ENCODE measurements at places on chromosomes 3 and 15. TPM values are rescaled to one million over a fixed set of nuclear protein-coding genes. Genes with fewer than 3 reads are reported as not detected.

ST8SIA2 gene
- under 0.01 TPM for total RNA-seq

CHRNA5 gene
- 5.1 TPM for total RNA-seq

SKOR1 gene
- total RNA-seq = 0.12 TPM

CCR3 gene
- not detected for total RNA-seq

AHSG gene
- total RNA-seq = not detected

EEF1AKMT4 gene
- 1.6 TPM for total RNA-seq

MOBP gene
- total RNA-seq = under 0.01 TPM

SLC22A14 gene
- total RNA-seq = not detected

MEGF11 gene
- not detected for total RNA-seq

RFT1 gene
- 23.4 TPM for total RNA-seq

PLSCR5 gene
- total RNA-seq = not detected

STX19 gene
- total RNA-seq = not detected

RBSN gene
- total RNA-seq = 30.4 TPM

GOLGA8T gene
- total RNA-seq = not detected

HOMER2 gene
- 11.0 TPM for total RNA-seq

SH3GL3 gene
- 0.11 TPM for total RNA-seq

RTP3 gene
- not detected for total RNA-seq

C3orf52 gene
- total RNA-seq = 17.2 TPM

PRTG gene
- 1.5 TPM for total RNA-seq

ADAMTS9 gene
- total RNA-seq = 2.1 TPM

AGTR1 gene
- total RNA-seq = 0.55 TPM

CCR1 gene
- 0.87 TPM for total RNA-seq

ARNT2 gene
- 3.7 TPM for total RNA-seq

SLC22A13 gene
- total RNA-seq = 0.22 TPM

EXOSC7 gene
- 62.6 TPM for total RNA-seq

SEMA6D gene
- total RNA-seq = 4.5 TPM

Data from uterine smooth muscle cell (primary cell).